ENCODE measurements at places on chromosomes 3 and 15.

DNA sequence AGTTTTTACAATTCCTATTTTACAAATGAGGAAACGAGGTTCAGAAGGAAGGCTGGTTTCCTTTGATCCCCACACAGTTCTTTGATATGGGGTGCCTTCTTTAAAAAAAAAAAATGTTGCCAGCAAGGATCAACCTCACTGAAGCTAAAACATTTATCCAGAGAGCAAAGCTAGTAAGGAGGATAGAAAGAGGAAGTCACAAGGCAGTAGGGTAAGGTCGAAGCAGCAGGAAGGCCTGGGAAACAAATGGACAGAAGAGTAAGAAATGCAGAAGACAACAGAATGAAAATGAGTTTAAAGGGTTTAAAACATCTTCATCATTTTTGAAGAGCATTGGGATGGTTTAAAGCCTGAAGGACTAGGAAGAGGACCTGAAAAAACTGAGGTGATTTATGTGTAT, 30.6 kb upstream of the CP start:
- DNase-seq = no peak

DNA sequence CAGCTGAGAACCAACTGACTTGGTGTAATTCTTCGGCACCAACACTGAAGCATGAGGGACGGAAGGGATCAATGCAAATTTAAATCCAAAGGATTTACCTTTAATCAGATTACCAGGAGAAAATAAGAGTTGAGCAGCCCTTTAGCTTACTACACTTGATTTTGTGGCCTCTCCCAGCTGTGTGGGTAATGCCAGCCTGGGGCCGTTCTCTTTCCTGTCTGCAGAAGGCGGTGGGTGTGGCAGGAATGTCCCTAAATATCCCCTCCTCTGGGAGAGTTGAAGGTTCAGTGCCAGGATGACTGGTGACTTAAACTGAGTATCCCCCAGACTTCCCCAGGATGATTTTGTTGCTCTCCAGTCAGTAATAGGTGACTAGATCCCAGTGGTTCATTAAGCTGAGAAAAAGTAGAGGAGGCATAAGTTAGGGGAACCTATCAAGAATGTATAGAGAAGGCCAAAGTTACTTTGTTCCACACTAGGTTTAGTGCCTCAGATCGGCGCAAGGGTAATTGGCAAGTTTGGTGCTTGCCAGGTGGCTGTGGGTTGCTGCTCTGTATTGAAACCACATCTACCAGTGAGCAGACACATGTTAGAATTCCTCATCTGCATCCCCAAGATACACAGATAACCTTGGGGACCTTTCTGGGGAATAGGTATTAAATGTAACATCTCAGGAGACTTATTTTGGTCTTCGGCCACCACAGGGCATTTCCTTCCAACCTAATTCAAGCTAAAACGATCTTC, 23.1 kb downstream of the MAPKBP1 start:
- peak; percentile 47 for DNase-seq

GRCh38 chr3:63142681-63143080, 135.4 kb upstream of the SYNPR start:
- no peak for DNase-seq

GRCh38 chr3:123026565-123027291, 835 bp downstream of the SEMA5B start:
- peak; percentile 47 for DNase-seq

DNA sequence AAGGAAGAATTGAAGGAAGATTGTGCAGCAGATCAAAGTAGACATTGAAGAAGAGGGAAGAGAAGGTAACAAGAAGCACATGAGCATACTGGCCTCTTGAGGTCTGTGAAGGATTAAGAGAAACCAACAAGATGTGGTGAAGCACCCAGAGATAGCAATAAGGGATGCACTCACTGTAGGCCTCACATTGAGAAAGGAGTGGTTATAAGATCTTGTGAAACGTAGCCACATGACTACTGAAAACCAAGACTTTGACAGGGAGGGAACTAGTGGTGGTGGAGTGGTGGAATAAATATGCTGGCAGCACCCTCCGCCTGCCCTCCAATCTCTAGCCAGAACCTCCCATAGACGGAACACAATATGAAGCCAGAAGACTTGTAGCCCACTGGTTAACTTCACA, 651.2 kb downstream of the DIPK2A start:
- no peak for DNase-seq

DNA sequence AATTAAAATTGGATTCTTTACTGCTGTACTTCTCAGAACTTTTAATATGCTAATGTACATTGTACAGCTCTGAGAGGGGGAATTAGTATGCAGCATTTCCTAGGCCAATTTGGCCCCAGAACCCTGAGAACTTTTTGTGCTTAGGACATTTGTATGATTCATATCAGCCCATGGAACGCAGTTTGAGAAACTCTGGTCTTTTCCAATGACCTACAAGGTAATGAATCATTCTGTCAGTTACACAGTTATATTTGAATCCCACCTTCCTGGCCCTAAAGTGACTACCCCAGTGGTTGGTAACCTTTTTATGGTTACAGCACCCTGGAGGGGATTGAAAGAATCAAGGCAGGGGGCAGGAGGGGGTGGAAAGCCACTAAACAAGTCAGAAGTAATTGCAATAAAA, 25.6 kb upstream of the KBTBD12 start:
- no peak for DNase-seq

DNA sequence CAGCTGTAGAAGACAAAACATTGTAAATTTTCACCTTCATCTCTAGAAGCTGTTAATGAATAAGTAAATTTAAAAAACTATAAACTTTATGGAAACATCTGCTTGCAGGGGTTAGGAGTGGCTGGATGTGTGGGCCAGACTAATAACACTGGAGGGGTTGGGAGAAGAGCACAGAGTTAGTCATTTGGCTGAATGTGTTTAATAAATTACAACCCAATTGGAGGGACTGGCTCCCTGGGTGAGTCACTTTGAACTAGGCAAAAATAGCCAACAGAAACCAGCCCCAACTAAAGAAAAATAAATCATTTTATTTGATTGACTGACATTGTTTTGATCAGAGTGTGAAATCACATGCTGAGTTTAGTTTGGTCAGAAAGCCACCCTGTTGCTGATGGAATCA, 21.8 kb downstream of the DGKG start:
- no peak for DNase-seq

GRCh38 chr3:155809181-155809580, 3.1 kb upstream of the C3orf33 start:
- no peak for DNase-seq

DNA sequence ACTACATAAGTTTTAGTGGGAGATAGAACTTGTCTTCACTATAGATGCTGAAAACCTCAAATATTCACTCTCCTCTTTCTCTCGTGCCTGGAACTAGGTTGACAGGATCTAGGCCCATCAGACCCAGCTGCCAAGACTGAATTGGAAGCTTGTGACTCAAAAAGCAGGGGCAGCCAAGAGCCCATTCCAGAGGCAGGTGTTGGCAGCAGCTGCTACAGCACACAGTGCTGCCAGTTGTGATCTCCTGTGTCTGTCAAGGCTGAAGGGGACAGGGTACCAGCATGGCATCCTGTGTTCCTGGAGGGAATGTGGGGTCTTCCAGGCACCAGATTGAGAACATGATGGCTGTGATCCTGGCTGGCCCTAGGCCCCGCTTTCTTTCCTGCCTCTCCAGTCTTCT, 92.5 kb upstream of the MB21D2 start:
- no peak for DNase-seq

DNA sequence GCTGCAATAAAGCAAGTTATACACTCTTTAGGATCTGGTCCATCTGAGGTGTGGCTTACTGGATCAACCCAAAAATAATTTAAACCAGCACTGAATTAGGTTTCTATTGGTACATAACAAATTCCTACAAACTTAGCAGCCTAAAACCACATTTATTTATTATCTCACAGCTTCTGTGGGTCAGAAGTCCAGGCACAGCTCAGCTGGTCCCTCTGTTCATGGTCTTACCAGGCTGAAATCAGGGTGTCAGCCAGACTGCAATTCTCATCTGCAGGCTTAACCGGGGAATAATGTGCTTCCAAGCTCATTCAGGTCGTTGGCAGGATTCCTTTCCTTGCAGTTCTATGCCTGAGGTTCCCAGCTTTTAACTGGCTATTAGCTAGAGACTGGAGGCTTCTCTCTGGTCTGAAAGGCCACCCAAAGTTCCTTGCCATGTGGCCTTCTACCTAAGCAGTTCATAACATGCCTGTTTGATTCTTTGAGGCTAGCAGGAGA, 477.4 kb upstream of the WNT5A start:
- DNase-seq = no peak
